ENCODE measurements at places on chromosomes 7 and 10.
A peak's percentile ranks its signal among the peaks of the same experiment; 100 is the strongest.

- no peak for ATAC-seq
Measured at GRCh38 chr10:132550366-132551092, 12.9 kb downstream of the INPP5A start.

DNA sequence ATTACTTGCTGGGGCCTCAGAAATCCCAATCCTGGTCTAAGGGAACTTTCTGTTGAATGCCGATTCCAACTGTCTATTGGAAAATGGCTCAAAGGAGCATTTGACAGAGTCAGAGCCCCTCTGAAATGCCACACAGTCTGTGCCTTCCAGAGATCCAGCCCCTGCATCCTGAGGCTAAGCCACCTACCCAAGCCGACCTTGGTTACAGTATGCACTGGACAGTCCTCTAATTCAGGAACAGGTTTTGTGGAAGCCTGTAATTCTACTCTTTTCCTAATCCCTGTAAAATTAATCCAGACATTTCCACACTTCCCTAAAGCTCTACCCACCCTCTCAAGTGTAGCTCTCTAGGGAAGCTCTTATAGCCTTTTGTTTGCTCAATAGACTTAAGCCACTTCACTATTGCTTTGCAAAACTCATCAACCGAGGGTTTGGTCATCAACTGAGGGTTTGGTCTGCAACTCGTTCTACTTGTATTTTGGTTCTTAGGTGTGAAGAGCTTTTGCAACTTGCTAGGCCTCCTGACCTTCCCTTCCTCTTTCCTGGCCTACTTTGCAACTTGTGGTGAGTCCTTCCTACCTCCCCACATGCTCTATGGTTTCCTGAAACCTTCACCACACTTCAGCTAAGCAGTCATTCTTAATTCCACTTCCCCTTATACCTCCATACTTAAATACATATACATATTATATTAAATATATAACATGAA is 364.8 kb downstream of the SFMBT2 start:
- ATAC-seq: peak; percentile 62

DNA sequence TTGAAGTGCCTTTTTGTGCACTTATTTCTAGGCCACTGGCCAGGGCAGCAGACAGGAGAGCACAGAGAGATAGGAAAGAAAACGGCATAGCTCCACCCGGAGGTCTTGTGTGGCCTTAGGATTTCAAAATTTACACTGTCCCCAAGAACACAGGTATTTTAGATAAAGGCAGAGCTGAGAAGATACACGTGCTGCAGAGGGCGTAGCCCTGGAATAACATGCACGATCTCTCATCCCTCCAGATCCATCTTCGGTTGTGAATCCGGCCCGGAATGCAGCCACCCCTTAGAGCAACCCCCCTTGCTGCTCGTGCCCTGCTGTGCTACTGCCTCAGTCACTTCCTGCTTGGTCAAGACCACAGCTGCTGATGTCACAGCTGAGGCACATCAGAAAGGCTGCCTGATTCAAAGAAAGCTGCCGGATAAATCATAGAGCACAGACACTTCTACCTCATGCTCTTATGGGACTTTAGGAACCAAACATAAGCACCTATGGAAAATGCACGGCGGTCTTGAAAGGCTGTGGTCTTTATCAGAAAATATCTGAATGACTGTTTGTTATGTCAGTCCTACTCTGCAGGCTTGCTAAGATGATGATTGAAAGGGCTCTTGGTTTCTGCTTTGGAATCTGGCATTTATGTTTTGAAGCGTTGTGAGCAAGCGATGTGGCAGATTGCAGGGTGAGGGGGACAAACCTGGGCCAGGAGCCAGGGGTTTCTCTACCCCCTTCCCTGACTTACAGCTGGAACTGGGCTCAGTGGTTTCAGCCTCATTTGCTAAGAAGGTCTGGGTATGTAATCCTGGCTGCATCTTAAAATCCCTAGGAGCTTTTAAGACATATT is 152.0 kb downstream of the SVIL start:
- ATAC-seq: no peak

- ATAC-seq: peak; percentile 24
Measured at GRCh38 chr7:139775829-139776266, 1.9 kb downstream of the HIPK2 start.

DNA sequence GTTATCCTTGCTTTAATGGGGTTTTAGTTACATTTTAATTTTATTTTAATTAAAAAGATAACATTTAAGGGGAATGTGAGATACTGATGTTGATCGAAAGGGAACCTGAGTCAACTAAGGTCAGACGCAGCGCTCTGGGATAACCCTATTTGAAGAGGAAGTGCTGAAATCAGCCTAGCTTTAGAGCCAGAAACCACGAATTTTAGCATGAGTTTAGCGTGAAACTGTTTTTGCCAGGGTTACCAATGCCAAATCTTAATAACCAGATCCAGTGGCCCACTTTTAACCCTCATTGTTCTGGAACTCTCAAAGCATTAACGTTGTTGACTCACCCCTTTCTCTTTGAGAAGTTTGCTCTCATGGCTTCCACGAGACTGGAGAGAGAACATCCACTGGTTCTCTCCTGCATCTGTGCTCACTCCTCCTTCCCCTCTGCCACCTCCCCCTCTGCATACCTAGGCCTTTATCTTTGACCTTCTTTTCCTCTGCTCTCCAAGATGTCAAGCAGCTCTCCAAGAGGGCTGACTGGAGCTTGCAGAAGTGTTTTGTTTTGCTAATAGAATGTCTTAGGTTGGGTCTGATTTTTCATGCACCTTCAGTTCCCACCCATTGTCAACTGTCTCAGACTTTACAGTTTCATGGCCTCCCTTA is 198.3 kb upstream of the CELF2 start:
- no peak for ATAC-seq

- ATAC-seq: no peak
Measured at GRCh38 chr10:114346176-114347031, 57.9 kb downstream of the AFAP1L2 start.
